ENCODE measurements at places on chromosomes 5 and 9.

- no peak for DNase-seq
These were observed 45.9 kb downstream of the RGS3 start for GRCh38 chr9:113509463-113509862.

- DNase-seq, result no peak
These were observed 118.7 kb downstream of the GAS1 start for GRCh38 chr9:86828631-86829030.

GRCh38 chr5:72203251-72203845 is 96.1 kb downstream of the MAP1B start:
- DNase-seq, result no peak

- no peak for DNase-seq
These were observed 136.7 kb upstream of the TNFAIP8 start for GRCh38 chr5:119218830-119219782.

GRCh38 chr9:90914868-90915483 is 113.4 kb downstream of the SYK start:
- DNase-seq, result peak; percentile 24

- no peak for DNase-seq
These were observed 626 bp upstream of the FST start for GRCh38 chr5:53479590-53480415.

- no peak for DNase-seq
These were observed 302.0 kb upstream of the PDE4D start for GRCh38 chr5:60195551-60195950.

DNA sequence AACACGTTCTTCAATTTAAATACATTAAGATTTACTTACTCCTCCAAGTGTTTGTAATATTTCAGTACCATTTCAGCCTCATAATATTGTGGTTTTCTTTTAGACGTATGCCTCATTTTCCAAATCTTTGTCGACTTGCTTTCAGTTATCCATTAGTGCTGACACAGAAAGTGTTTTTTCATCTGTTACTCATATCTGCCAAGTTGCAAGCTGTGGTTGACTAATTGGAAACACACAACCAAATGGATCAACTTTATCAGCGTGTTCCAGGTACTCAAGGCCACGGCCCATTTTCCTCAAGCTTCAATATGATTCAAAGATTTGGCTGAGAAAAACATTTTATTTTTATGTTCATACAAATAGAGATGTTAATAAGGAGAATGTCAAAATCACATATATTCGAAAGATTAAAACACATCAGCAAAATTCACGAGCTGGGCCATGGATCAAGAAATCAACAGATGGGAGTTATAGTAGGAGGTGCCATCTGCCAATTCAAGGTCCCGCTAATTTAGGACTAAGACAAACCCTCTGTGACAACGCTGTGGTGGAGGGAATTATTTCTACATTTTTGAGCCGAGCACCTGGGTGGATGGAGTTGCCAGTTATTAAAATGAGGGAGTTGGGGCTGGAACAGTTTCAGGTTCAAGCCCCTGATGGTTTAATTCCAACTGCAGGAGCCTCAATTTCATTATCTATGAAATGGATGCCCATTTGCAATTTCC is 27.2 kb upstream of the CCNJL start:
- DNase-seq, result no peak

DNA sequence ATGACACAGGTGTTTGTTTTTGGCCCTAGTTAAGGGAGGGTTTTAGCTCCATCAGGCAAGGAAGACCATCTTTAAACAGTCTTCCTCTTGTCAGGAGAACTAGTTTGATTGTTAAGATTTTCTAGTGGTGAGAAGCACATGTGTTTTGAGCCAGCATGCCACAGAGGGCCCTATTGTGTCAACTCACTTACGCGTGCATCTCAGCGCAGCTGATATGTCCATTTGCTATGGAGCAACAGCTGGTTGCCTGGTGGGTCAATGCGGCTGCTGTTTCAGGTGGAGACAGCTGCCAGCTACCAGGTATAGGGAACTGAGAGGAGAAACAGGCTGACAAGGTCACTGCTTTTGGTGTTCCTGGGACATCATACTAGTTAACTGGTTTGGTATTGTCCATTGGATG is 100.5 kb upstream of the PRRC1 start:
- no peak for DNase-seq

GRCh38 chr9:114311571-114312512 is 11.1 kb upstream of the ORM1 start:
- no peak for DNase-seq

GRCh38 chr9:15206903-15207696 is 99.9 kb downstream of the TTC39B start:
- no peak for DNase-seq

GRCh38 chr5:67308988-67309688 is 112.5 kb upstream of the CD180 start:
- no peak for DNase-seq

GRCh38 chr5:113764382-113764781 is 250.9 kb downstream of the YTHDC2 start:
- no peak for DNase-seq

- no peak for DNase-seq
These were observed 102.1 kb upstream of the SSBP2 start for GRCh38 chr5:81853030-81853357.

DNA sequence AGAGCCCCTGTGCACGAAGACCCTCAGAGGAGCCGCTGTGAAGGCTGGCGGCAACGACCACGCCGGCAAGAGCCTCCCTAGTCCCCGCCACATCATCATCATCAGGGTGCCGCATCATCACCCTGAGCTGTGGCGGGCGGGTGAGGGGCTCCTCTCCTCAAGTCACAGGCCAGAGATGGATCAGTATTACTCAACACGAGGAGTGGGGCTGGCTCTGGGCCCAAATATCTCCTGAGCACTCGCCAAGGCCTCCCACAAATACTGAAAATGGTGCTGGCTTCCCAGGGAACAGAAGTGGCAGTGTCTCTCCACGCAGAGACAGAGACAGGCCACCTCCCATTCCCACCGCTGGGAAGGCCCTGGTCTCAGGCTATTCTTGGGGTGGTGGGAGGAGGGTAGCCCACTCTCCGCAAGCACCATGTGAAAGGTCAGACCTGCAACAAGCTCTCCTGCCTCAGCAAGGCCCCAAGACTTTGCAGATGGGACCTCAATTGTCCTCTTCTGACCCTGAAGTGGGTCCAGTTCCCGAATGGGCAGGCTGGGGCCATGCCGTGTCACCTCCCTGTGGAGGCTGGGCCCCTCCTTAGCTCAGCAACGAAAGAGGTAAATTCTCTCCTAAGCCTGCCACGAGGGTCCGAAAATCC is 39.3 kb upstream of the ZNF354A start:
- DNase-seq, result no peak

- no peak for DNase-seq
These were observed 461.6 kb downstream of the GABRG2 start for GRCh38 chr5:162529209-162529608.

- DNase-seq, result no peak
These were observed 105.9 kb upstream of the DAP start for GRCh38 chr5:10866913-10867312.

- no peak for DNase-seq
These were observed 84.8 kb downstream of the SLC1A3 start for GRCh38 chr5:36691226-36691625.

DNA sequence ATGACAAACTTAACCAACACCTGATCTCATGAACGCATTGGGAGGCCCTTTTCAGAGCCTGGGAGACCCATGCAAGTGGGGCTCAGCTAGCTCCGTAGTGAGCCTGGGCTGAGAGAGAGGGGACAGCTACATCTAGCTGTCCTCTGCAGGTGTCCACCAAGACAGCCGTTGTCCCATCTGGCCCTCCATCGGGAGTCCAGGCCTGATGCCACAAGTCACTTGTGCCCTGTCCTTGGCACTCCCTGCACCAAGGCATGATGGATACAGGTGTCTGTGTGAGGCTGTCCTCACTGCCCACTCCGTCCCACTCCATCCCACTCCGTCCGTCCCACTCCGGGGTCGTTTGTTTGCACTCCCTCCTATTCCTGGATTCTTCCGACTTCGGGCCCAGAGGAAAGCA is 2.5 kb upstream of the EDF1 start:
- DNase-seq, result no peak

DNA sequence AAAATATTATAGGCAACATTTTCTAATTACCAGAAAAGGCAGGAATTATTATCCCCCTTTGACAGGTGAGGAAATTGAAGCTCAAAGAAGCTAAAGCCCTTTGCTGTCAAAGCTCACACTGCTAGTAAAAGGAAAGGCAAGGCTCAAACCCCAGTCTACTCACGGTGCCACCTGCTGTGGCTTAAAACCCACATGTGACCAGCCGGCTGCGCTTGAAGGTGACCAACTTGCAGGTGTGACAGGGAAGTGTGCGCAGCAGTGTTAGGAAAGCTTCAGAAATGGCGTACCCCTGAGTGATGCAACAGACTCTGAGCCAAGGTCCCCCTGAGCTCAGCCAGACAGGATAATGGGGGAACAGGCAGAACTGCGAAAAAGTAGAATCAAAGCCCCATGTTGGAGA is 45.2 kb downstream of the PAX5 start:
- DNase-seq, result no peak

DNA sequence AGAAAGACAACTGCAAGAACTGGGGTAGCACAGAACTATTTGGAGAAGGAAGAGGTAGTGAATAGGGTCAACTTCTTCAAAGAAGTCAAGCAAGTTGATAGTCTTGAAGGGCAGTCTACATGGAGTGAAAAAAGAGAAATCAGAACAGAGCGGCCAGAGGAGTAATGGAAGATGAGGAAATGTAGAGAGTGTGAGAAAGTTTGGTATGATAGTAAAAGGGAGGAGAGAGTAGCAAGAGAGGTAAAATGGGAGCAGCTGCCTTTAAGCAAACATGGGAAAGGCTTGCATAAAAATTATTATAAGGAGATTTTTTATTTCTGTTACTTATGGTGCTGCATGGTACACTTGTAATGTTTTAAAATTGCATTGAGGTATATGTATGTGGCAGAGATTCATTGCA is 6.8 kb downstream of the ITGA2 start:
- DNase-seq, result no peak

DNA sequence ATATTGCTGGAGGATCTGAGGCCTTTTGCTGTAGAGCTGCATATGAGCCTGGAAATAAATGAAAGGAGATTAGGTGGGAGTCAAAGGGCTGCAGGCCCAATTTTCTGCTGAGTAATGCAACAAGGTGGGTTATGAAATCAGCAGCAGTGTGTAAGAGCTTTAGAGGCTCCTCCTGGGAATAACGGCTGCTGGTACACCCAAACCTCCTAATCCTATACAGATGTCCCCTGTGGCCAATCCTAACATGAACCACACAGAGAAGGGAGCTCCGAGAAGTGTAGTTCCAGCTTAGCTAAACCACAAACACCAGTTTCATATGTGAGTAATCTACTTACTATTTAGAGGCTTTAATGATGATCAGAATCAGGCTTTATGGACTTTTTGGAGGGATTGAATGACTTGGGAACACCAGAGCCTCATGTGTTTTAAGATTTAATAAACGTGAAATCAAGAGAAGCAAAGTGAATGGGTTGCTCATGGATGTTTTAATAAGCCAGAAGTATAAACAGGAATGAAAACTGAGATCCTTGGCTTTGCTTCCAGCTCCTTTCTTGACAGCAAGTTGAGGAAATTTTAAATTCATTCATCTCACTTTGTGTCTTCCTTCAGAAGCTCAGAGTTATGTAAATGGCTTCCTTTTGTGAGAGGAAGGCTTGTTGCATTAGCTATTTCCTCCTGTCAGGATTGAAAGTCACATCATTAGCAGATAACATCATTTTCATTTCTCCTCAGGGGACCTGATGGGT is 437.5 kb downstream of the TMEM232 start:
- DNase-seq, result no peak

DNA sequence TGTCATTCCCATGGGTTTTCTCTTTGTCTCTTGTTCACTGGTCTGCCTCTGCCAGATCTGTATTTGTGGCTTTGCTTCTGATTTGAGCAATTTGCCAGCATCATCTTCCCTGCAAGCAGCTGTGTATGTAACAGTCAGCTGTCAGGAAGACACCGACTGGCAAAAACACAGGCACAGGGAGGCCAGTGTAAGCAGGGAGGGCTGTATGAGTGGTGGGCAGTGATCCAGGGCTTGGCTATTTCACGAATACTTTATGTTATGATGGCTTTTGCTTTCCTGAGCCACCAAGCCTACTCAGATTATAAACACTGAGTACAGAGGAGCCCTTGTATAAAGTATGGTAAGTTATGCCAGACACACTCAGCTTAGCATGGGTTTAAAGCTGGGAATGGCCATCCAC is 11.6 kb downstream of the BNIP1 start:
- no peak for DNase-seq

GRCh38 chr9:5140151-5140550 is 45.3 kb downstream of the INSL6 start:
- DNase-seq, result no peak
